Activated CD8-positive, alpha-beta memory T cell treated with anti-CD3 and anti-CD28 coated beads, Interleukin-2, amount 50 U/mL, for 4 hours (primary cell): ENCODE measurements at places on chromosomes 11 and 22.

DNA sequence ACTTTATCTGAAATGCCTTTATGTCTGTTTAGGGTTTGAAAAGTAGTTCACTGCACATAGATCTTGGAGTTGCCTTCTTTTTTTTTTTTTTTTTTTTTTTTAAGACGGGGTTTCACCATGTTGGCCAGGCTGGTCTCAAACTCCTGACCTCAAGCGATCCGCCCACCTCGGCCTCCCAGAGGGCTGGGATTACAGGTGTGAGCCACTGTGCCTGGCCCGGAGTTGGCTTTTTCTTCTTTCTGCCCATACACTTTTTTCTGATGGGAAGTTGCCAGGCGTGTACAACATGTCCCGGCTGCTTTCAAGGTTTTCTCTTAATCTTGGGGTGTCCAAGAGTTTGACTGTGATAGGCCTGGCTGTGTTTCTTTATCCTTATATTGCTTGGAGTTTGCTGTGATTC is 12.9 kb upstream of the GNB1L start:
- DNase-seq, result no peak

DNA sequence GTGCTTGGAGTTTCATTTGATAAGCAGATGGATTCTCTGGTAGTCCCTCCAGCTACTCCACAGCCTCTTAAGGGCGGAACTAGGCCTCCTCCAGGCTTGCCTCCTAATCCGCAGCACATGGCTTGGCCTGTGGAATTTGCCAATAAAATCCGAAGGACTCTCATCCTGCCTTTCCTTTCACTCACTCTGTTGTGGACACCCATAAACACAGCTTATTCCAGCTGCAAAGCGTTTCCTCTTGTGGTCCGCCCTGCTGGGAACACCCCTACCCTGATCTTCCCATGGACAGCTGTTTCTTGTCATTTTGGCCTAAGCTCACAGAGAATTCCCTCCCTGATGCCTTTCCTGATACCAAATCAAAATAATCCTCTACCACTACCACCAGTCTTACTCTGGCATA is 546.2 kb downstream of the NTM start:
- DNase-seq, result no peak

DNA sequence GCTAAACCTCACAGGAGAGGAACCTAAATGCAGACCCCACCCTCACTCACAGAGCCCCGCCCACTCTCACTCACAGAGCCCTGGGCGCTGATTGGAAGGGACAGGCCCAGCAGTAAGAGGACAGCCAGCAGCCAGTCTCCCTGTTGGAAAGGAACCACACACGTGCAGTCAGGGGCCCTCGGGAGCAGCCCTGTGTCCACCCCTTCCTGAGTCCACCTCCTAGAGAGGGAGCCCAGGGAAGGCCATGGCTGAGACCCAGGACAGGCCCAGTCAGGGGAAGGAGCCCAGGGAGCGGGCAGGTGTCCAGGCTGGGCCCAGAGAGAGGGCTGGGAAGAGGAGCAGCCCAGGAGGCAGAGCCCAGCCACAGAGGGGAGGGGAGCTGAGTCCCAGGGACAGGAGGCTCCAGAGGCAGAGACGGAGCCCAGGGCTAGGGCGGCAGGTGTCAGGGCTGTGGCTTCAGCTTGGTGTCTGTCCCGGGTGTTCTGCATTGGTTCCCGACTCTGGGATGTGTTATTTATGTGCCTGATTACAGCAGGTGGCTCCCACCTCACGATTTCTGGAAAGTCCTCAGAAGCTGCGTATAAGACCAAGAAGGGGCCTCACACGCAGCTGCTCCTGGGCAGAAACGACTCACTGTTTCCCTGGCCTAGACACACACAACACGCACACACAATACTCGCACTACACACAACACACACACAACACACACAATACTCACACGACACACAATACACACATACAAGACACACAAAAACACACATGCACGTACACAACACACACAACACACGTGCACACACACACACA is 9.0 kb upstream of the APOBEC3H start:
- no peak for DNase-seq

DNA sequence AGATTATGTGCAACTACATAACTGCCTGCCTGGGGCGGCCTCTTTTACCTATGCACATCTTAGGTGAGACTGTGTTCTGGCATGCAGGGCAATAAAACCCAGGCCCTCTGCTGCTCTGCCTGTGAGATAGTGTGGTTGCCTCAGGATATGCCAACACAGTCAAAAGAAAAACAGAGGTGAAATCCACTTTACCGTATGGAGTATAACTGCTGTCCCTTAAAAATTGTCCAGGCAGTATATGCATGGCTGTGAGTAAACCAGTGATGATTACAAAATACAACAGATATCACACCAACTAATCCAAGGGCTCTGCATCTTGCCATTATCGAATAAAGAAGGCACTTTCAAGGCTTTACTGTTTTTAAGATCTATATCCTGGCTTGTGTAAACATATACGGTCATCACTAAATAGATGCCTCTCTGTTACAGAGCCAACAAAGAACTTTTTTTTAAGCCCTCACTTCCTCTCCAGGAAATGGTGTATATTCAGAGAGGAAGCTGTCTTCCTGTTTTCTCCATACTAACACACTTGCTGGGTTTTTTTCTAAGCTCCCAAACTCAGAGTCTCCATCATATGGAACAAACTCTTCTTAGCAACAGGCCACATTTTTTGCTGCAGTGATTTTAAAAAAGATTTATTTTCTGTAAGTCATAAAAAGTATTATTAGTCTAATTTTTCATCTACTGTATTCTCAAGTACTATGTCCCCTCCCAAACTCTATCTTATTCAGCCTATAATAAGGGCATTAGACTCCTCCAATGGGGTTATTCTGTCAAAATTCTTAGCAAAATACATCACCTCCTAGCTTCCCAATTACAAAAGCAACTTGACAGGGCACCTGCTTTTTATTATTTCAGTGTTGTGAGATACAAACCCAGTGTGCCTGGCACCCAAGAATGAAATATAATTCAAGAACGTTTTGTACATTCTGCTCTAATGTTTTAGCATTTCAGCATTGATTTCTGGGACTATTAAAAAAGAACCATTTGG is 135.2 kb downstream of the MAML2 start:
- DNase-seq, result no peak

DNA sequence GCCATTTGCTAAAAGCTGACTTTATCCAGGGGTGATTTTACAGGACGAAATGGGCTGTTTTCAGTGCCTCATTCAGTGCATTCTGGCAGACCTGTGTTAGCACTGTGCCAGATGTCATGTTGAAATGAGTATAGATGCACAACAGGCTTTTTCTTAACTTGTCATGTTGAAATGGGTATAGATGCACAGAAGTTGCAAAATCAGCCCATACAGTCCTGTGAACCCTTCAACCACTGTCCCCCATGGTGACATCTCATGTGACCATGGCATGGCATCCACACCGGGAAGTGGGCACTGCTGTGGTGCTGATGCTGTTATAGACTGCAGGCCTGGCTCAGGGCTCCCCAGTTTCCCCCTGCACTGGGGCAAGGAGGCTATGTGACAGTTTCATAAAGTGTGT is 2.5 kb downstream of the TALDO1 start:
- DNase-seq, result no peak

- peak; percentile 9 for DNase-seq
Measured at GRCh38 chr22:47047321-47048122, 285.1 kb downstream of the TBC1D22A start.

- no peak for DNase-seq
Measured at GRCh38 chr11:132211479-132211878, 841.1 kb downstream of the NTM start.

DNA sequence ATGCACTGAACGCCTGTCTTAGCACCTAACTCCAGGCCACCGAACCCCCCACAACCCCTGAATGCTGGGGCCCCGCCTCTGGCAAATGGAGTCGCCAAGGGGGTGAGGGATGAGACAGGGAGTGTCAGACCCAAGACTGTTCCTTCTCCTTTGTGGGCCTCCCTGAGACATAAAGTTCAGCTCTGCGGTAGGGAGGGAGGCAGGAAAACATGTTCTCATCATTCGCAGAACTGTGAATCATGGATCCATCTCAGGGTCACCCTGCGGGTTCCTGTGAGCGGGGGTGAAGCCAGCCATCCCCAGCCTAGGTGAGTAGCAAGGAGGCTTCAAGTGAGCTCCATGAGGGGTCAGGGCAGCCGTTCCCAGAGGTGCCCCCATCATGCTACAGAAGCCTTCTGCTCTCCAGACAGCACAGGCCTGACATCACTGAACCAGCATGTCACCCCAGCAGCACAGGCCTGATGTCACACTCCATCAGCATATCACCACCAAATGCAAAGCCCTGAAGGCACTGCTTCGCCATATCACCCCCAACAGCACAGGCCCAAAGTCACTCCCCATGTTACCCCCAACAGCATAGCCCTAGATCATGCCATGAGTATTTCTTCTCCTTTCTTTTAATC is 27.2 kb downstream of the TMPRSS6 start:
- no peak for DNase-seq

DNA sequence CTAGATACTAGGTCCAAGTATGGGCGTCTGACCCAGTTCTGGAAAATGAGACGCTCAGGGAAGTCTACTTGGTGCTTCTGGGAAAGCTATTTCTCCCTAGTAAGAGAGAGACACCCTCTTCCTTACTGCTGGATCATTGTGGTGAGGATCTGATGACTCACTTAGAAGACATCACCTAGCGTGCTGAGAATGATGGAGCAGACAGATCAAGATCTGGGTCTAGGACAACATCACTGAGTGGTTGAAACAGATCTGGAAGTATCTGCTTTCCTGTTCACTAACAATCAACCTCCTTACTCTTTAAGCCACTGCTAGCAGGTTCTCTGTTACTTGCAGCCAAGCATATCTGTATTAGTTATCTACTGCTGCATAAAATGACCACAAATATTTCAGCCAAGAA is 38.3 kb upstream of the HMGXB4 start:
- DNase-seq, result no peak

DNA sequence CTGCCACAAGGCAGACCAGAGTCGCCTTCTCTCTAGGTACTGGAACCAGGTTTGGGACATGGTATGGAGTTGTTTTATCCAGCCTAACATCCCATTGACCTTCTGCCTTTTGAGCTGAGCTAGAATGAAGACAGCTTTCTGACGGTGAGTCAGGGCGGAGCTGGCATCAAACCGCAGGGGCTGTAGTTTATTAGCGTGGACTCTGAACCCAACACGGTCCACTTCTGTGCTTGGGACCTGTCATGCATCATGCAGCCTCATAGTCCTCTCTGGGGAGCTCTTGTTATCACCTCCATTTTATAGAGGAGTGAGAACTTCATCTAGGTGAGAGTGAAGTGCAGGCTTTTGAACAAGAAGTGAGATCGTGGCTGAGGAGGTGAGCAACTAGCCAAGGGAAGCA is 8.3 kb downstream of the GAL3ST1 start:
- DNase-seq, result no peak

DNA sequence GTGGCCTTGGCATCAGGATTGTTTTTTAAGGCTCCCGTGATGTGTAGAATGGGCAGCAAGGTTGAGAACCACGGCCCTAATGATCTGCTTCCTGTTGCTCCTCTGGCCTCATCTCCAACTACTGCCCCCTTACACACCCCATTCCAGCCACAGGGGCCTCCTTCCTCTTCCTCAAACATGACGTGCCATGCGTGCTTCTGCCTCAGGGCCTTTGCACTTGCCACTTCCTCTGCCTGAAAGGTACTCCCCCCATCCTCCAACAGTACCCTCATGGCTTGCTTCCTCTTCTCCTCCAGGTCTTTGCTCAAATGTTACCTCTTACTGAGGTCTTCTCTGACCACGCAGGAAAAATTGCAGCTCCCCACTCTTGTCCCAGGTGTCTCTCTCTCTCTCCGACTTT is 93.9 kb upstream of the CSNK2A3 start:
- no peak for DNase-seq

DNA sequence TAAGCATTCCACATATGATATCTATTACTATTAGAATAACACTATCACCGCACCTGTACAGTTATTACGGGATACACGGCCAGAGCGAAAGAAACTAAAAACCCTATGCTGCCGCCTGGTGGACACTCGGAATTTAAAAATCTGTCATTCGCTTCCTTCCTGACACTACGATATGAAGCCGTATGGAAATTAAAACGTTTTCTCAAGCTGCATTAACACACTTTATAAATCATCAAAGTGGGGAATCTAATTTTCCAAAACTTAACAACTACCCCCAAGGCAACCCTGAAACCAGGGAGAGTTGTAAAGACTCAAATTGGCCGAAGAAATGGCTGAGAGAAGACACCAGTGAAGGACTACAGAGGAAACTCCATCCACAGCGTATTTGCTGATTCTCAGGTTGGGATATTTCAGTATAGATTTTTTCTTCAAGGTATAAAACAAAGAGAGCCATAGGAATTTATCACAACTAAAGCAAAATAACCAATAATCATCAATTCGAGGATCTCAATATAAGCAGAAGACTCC is 1.4 kb downstream of the CCDC73 start:
- DNase-seq, result peak; percentile 62

- DNase-seq, result no peak
Measured at GRCh38 chr22:32413719-32414118, 1.7 kb upstream of the RTCB start.

DNA sequence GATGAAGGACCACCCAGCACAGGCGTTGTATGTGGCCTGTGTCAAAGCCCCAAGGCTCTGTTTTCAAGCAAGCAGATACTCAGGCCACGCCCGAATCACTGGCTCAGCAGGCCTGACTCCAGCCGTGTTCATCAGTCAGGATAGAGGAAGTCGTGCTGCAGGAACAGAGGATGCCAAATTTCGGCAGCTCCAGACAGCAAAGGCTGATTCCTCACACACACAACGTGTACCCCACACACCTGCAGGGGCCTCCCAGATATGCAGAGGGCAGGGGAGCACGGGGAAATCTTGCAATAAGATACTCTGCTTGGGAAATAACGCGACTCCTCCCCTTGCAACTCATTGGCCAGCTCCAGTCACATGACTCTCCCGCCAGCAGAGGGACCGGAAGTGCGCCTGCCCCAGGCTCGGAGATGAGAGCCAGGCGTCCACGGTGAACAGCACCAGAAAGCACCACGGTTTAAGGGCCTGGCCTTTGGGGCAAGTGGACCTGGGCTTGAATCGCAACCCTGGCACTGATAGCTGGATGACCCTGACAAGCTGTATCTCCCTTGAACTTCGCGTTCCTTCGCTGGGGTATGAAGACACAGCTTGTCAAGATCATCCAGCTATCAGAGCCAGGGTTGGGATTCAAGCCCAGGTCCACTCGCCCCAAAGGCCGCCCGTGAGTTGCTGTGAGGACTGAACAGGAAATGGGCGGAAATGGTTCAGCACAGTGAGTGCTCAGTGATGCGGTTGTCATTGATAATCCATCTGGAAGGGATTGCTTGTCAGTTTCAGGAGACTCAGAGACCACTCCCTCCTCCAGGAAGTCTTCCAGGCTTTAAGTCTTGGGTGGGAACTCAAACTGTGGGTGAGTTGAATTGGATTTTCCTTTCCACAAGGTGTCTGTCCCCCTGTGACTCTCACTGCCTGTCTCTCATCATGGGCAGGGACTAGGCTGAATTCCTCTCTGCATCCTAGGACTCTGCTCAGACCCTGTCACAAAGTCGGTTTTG is 88.5 kb downstream of the MYEOV start:
- DNase-seq, result no peak

GRCh38 chr22:38462960-38463784 is 4.7 kb upstream of the KDELR3 start:
- DNase-seq, result no peak

- no peak for DNase-seq
Measured at GRCh38 chr11:61445516-61445915, 15.6 kb downstream of the SDHAF2 start.

GRCh38 chr11:75836417-75836816 is 21.4 kb downstream of the UVRAG start:
- DNase-seq, result no peak
